Hepatic stellate cell (primary cell): ENCODE measurements at places on chromosomes 5 and 9.

DNA sequence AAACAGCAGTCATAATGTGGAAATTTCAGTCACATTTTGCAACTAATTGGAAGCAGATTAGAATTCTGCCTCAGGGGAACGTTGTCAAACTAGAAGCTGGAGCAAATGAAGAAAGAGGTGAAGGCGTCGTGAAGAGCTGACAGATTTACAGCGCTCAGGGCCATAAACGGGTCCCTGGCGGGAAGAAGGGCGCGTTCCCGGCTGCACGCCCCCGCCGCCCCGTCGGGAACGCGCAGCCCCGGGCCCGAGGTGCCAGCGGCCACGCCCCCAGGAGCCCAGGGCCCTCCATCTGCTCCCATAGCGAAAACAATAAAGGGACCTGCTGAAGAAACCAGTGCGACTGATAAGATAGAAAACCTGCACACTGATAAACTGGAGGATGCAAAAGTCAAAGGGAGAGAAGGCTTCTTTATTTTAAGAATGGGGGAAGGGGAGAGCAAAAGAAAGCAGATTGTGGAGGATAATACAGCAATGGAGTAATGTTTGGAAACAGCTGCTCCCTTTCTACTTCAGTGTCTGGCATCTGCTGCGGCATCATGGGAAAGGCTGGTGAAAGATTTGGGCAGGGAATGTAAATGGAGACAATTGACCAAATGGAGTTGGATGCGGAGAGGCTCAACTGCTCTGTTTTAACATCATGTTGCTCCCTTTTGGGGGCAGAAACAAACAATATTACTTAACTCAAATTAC is 11.1 kb downstream of the ZNF608 start:
- no peak for DNase-seq

DNA sequence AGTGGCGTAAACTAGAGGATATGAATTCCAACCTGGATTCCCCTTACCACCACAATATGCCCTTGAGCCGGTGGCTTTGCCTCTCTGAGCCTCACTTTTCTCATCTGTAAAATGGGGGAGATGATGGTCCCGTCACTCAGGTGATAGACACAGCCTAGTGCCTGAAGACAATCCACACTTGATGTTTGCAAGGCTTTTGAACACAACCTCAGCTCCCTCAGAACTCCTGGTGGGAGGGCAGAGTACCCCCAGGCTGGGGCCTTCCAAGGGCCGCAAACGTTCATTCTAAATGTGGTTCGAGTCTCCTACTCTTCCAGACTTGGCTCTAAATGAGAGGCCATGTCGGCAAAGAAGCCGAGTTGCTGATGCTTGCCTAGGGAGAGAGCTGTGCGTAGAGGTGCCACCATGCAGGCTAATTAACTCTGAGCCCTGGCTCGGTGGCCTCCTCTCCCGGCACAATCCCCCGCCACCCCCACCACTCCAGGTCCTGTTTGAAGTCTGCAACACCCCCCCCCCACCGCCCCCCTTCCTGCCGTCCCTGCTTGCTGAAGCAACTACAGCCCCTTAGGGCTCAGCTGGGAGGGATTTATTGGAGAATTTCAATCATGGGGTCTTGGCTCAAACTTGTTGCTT is 97.7 kb upstream of the LMX1B start:
- no peak for DNase-seq

DNA sequence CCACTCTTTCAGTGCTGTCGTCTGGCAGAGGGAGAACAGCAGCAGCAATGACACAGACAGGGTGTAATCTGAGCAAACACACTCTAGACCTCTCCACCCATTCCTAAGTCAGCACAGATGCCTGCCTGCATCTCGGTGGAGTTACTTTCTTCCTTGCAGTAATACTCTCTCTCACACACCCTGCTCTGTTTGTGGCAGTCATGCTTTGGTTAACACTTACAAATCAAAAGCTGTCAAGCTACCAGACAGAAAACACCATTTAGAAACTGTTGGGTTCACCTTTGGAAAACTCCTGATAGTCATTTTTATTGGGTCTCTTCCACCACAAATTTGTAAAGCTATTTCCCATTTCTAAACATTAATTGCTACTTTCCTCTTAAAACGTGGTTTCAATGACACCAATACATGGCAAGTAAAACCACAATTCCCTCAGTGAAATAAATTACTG is 27.3 kb downstream of the LHFPL2 start:
- no peak for DNase-seq

DNA sequence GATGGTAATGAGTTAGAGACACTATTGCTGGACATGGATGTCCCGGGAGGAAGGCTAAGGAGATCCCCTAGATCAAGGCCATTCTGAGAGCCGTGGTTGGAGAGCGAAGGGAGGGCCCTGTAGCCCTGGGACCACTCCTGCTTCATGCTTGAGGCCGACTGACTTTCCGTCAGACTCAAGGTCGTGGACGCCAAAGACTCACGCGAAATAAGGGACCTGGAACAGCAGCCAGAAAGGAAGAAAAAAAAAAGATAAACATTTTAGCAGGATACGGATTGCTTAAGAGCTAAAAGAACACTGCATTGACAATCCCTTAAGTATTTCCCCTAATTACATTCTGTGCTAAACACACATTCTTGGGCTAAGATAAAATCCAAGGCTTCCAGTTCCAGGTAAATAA is 181.2 kb downstream of the GLIS3 start:
- no peak for DNase-seq

- DNase-seq = no peak
Measured at GRCh38 chr5:66013397-66013796, 87.0 kb downstream of the ERBIN start.

GRCh38 chr5:96172436-96172835 is 210.8 kb upstream of the ELL2 start:
- DNase-seq = peak; percentile 37

- DNase-seq = no peak
Measured at GRCh38 chr9:69585571-69585970, 86.6 kb downstream of the APBA1 start.

- DNase-seq = no peak
Measured at GRCh38 chr5:107395632-107396350, 274.9 kb downstream of the EFNA5 start.
